ENCODE measurements at places on chromosomes 12 and 14.
A peak's percentile ranks its signal among the peaks of the same experiment; 100 is the strongest.

DNA sequence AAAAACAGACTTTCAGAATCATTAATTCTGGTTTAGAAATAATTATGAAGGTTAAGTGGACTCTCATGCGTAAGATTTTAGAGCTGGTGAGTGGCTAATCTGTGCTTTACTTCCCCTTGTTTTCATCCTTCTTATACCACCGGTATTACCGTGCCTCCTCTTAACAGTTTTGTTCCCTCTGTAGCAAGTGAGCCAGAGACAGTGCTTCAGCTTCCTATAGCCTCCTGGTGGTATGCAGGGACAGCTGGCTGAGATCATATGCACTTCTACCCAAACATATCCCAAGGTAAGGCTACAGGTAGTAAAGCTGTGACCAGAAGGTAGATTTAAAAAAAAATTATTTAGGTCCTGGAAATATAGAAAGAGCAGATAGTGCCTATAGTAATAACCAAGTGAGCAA, 55.2 kb downstream of the PDE3A start:
- H3K36me3 ChIP-seq, result peaks cover 5% of the 10 kb centered on the region
- H3K27me3 ChIP-seq, result no peaks in the 10 kb centered on the region
- no peak overlapping the region for H3K4me3 ChIP-seq
- no peaks in the 10 kb centered on the region for H3K4me1 ChIP-seq

DNA sequence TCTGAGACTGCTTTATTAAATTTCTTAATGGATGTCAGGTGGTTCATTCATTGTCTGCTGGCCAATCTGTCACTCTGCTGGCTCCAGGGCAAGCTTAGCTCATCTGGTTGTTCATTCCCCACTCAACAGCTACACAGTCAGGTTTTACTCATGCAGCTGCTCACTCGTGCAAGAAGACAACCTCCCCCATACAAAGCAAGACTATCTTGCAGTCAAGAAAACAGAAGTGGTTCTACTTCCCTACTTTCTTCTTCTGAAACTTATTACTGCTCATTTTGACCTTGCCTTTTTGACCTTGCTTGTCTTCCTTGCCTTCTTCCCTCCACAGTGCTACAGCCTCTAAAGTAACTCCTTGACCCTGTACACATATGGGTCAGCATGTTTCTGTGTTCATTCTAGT, 277.9 kb downstream of the SSPN start:
- H3K27ac ChIP-seq, result no peak overlapping the region
- DNase-seq, result no peak
- no peaks in the 10 kb centered on the region for H3K4me1 ChIP-seq
- H3K36me3 ChIP-seq, result peaks cover 42% of the 10 kb centered on the region
- H3K27me3 ChIP-seq, result no peaks in the 10 kb centered on the region

DNA sequence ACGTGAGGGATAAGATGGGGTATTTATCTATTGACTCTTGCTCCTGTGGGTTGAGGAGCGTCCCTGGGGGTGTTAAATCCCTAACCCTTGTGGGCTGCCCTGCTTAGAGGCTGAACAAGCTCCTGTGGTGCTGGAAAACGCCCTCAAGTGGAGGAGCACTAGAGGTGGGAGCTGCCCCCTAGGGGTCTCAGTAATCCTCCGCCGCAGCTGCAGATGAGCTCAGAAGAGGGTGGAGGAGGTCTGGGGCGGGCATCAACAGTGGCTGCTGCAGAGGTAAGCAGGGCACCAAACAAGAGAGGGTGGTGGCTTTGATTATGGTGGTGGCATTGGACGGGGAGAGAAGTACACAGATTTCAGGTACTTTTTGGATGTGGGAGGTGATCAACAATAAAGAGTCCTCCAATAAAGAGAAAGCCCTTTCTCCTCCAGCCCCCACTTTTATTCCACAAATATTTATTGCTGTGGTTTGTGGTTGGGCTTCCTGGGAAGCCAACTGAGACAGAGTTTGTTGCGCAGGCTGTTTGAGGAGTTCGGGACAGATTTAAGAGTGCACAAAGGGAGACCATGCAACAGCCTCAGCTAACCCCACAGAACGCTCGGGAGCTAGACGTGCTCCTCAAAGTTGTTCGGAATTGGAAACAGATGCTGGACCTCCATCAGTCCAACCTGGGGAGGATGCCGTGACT, 179.9 kb downstream of the ADCK1 start:
- H3K27ac ChIP-seq, result peak overlapping the region; percentile 41
- H3K27me3 ChIP-seq, result peaks cover 38% of the 10 kb centered on the region
- H3K36me3 ChIP-seq, result no peaks in the 10 kb centered on the region
- peak; percentile 65 for DNase-seq

DNA sequence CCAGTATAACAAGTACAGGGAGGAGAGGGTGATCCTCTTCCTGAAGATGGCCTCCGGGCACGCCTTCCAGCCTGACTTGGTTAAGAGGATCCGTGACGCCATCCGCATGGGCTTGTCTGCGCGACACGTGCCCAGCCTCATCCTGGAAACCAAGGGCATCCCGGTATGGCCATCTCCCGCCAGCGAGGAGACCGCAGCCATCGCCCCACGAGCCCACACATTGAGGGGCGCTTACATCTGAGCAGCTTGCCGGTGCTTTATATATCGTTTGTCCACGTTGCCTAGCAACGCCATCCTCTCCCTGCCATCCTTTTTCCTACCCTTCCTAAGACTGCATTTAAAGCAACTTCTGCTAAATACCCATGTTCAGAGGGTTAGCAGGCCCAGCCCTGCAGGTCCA, 71.5 kb downstream of the AACS start:
- no peak overlapping the region for H3K4me3 ChIP-seq
- no peaks in the 10 kb centered on the region for H3K27me3 ChIP-seq
- H3K27ac ChIP-seq, result no peak overlapping the region
- peaks cover 11% of the 10 kb centered on the region for H3K4me1 ChIP-seq

GRCh38 chr12:80791863-80792262, 75.2 kb downstream of the MYF5 start:
- H3K27me3 ChIP-seq, result peaks cover 6% of the 10 kb centered on the region
- H3K4me1 ChIP-seq, result peaks cover 10% of the 10 kb centered on the region
- H3K4me3 ChIP-seq, result no peak overlapping the region

GRCh38 chr14:61438036-61438435, 116.7 kb downstream of the PRKCH start:
- no peak overlapping the region for H3K4me3 ChIP-seq
- H3K27me3 ChIP-seq, result peaks cover 3% of the 10 kb centered on the region
- H3K4me1 ChIP-seq, result peaks cover 39% of the 10 kb centered on the region
- no peak for DNase-seq

GRCh38 chr12:50482571-50482970, 22.2 kb upstream of the DIP2B start:
- no peak overlapping the region for H3K27ac ChIP-seq
- H3K36me3 ChIP-seq, result peaks cover under 1% of the 10 kb centered on the region
- H3K4me3 ChIP-seq, result no peak overlapping the region
- H3K4me1 ChIP-seq, result no peaks in the 10 kb centered on the region
- no peak for DNase-seq
- no peaks in the 10 kb centered on the region for H3K27me3 ChIP-seq

- H3K27ac ChIP-seq, result peak overlapping the region; percentile 33
- no peak overlapping the region for H3K4me3 ChIP-seq
- H3K36me3 ChIP-seq, result peaks cover 33% of the 10 kb centered on the region
- H3K27me3 ChIP-seq, result no peaks in the 10 kb centered on the region
- peaks cover 34% of the 10 kb centered on the region for H3K4me1 ChIP-seq
- no peak for DNase-seq
Measured at GRCh38 chr12:11718768-11719253, 69.3 kb downstream of the ETV6 start.

- peaks cover 11% of the 10 kb centered on the region for H3K27me3 ChIP-seq
- no peaks in the 10 kb centered on the region for H3K36me3 ChIP-seq
- no peak overlapping the region for H3K27ac ChIP-seq
- H3K4me3 ChIP-seq, result no peak overlapping the region
Measured at GRCh38 chr12:115740586-115741155, 536.8 kb downstream of the MED13L start.

- peaks cover 28% of the 10 kb centered on the region for H3K27me3 ChIP-seq
- H3K4me3 ChIP-seq, result no peak overlapping the region
- H3K36me3 ChIP-seq, result no peaks in the 10 kb centered on the region
- H3K27ac ChIP-seq, result no peak overlapping the region
- no peak for DNase-seq
Measured at GRCh38 chr12:120598674-120599463, 17.7 kb upstream of the POP5 start.

DNA sequence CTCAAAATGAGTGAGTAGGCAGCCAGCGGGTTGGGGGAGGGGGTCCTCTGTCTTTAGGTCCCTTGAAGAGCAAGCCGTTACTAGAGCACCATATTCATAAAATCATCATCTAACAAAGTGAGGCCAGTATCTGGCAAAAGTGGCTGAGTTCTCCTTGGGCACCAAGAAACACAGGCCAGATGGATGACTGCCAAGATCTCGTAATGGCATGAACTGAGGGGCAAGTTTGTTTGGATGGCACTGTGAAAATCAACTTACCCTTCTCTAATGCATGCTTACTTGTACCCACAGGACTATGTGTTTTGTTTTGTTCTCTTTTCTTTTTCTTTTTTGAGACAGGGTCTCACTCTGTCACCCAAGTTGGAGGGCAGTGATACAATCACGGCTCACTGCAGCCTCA, 41.6 kb downstream of the GNPTAB start:
- H3K27me3 ChIP-seq, result no peaks in the 10 kb centered on the region
- peaks cover 30% of the 10 kb centered on the region for H3K36me3 ChIP-seq
- no peak overlapping the region for H3K27ac ChIP-seq

GRCh38 chr12:105071981-105072380, 12.3 kb downstream of the ALDH1L2 start:
- no peak overlapping the region for H3K4me3 ChIP-seq
- DNase-seq, result no peak
- H3K36me3 ChIP-seq, result no peaks in the 10 kb centered on the region
- no peak overlapping the region for H3K27ac ChIP-seq
- H3K4me1 ChIP-seq, result peaks cover 5% of the 10 kb centered on the region
- no peaks in the 10 kb centered on the region for H3K27me3 ChIP-seq

DNA sequence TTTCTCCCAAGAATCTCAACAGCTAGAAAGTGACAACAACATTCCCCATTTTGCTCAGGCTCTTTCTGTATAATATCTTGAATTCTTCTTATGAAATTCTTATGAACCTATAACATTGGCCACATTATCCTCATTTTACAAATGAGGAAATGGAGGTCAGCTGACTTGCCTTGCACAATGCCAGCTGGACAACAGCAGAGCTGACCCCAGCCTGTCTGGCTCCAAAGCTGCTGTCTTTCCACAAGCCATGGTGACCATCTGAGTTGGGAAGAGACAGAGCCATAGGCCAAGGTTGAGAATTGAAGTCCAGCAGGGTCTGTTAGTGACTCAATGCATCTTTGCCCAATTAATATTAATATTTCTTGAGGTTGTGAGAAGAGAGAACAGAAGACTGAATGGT, 87.3 kb downstream of the KSR2 start:
- no peak overlapping the region for H3K4me3 ChIP-seq
- no peak overlapping the region for H3K27ac ChIP-seq
- no peaks in the 10 kb centered on the region for H3K36me3 ChIP-seq
- H3K4me1 ChIP-seq, result no peaks in the 10 kb centered on the region

DNA sequence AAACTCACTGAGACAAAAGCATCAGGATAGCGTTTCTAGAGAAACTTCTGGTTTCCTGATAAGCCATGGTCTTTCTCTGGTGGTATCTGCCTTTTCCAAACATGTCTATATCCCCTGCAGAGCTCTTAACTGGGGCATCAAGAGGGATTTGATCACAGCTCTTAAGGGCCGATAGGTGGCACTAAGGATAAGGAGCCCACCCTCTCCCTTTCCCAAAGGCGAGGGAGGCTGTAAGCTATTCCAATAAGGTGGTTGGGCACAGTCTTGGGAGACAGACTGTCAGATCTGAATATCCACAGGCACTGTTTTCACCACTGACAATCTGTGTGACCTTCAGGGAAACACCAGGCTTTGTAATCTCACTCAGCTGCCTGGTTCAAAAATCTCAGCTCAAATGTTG, 206.0 kb downstream of the ADGRD1 start:
- H3K27me3 ChIP-seq, result peaks cover 4% of the 10 kb centered on the region
- no peak overlapping the region for H3K27ac ChIP-seq
- H3K4me3 ChIP-seq, result no peak overlapping the region
- no peaks in the 10 kb centered on the region for H3K36me3 ChIP-seq
- H3K4me1 ChIP-seq, result no peaks in the 10 kb centered on the region

- no peak overlapping the region for H3K27ac ChIP-seq
- H3K4me3 ChIP-seq, result no peak overlapping the region
- no peaks in the 10 kb centered on the region for H3K36me3 ChIP-seq
- no peaks in the 10 kb centered on the region for H3K4me1 ChIP-seq
- H3K27me3 ChIP-seq, result peaks cover 3% of the 10 kb centered on the region
- DNase-seq, result no peak
Measured at GRCh38 chr12:39620659-39621658, 1.4 kb upstream of the ABCD2 start.

GRCh38 chr12:71786829-71787228, 32.2 kb downstream of the RAB21 start:
- no peaks in the 10 kb centered on the region for H3K4me1 ChIP-seq
- no peak overlapping the region for H3K4me3 ChIP-seq
- H3K36me3 ChIP-seq, result peaks cover 14% of the 10 kb centered on the region
- H3K27ac ChIP-seq, result no peak overlapping the region
- DNase-seq, result no peak

DNA sequence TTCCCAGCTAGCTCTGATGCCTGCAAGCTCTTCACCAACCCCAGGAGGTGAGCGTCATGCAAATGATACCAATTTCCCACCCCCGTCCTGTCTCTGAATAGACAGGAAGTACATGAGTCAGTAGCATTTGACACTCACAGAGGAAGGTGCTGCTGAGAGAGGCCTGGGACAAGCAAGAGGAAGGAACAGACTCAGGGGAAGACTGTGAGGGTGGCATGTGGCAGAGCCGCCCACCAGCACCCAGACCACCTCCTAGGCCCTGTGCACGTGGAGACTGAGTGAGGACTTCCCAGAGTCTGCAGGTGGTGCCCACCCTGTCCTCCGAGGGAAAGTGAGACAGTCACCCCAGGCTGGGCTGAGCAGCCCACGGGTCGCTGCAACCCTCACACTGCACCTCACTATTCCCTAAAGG, 199.5 kb upstream of the SFSWAP start:
- no peak overlapping the region for H3K27ac ChIP-seq
- H3K36me3 ChIP-seq, result no peaks in the 10 kb centered on the region
- peaks cover 47% of the 10 kb centered on the region for H3K27me3 ChIP-seq
- no peaks in the 10 kb centered on the region for H3K4me1 ChIP-seq
- no peak overlapping the region for H3K4me3 ChIP-seq
- no peak for DNase-seq

GRCh38 chr12:52611080-52611468, 7.3 kb downstream of the KRT73 start:
- H3K4me1 ChIP-seq, result no peaks in the 10 kb centered on the region
- H3K27ac ChIP-seq, result no peak overlapping the region
- no peak overlapping the region for H3K4me3 ChIP-seq
- DNase-seq, result peak; percentile 36
- peaks cover 47% of the 10 kb centered on the region for H3K27me3 ChIP-seq

DNA sequence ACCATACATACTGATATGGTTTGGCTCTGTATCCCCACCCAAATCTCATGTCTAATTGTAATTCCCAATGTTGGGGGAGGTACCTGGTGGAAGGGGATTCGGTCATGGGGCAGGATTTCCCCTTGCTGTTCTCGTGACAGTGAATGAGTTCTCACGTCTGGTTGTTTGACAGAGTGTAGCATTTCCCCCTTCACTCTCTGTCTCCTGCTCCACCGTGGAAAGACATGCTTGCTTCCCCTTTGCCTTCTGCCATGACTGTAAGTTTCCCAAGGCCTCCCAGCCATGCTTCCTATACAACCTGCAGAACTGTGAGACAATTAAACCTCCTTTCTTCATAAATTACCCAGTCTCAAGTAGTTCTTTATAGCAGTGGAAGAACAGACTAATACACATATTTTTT, 28.8 kb upstream of the DTX1 start:
- H3K4me1 ChIP-seq, result no peaks in the 10 kb centered on the region
- H3K36me3 ChIP-seq, result no peaks in the 10 kb centered on the region
- no peak overlapping the region for H3K4me3 ChIP-seq
